Hindlimb muscle (tissue), 1 donor: ENCODE measurements at places on chromosomes 2 and 18. TPM values are rescaled to one million over a fixed set of nuclear protein-coding genes. Genes with fewer than 3 reads are reported as not detected.

RSAD2 gene
- 4.1 TPM for polyA plus RNA-seq

DNAJC5G gene
- 0.34 TPM for polyA plus RNA-seq

VIT gene
- polyA plus RNA-seq = 3.4 TPM

TTC27 gene
- 17.5 TPM for polyA plus RNA-seq

C1QL2 gene
- polyA plus RNA-seq = not detected

PTH2R gene
- polyA plus RNA-seq = 0.08 TPM

DSG1 gene
- polyA plus RNA-seq = 0.88 TPM

ARHGEF33 gene
- 1.6 TPM for polyA plus RNA-seq

CCDC102B gene
- polyA plus RNA-seq = 13.1 TPM

MARCO gene
- polyA plus RNA-seq = 1.4 TPM

HAUS1 gene
- polyA plus RNA-seq = 19.2 TPM

FBXO36 gene
- 2.1 TPM for polyA plus RNA-seq

SERPINB3 gene
- not detected for polyA plus RNA-seq

BCL11A gene
- 3.1 TPM for polyA plus RNA-seq

SLC9A4 gene
- not detected for polyA plus RNA-seq

ACKR3 gene
- 22.4 TPM for polyA plus RNA-seq

SERPINB8 gene
- 2.1 TPM for polyA plus RNA-seq

SPP2 gene
- polyA plus RNA-seq = not detected

ANKAR gene
- 5.6 TPM for polyA plus RNA-seq

LDLRAD4 gene
- 8.0 TPM for polyA plus RNA-seq

BOLL gene
- 3.0 TPM for polyA plus RNA-seq

IL1RL1 gene
- 0.41 TPM for polyA plus RNA-seq

CHRNA1 gene
- polyA plus RNA-seq = 128 TPM

CHRNG gene
- polyA plus RNA-seq = 167 TPM

DNMT3A gene
- 69.9 TPM for polyA plus RNA-seq

FAM110C gene
- polyA plus RNA-seq = 0.94 TPM

AGPS gene
- polyA plus RNA-seq = 27.5 TPM

TFCP2L1 gene
- 0.22 TPM for polyA plus RNA-seq

RNF152 gene
- polyA plus RNA-seq = 5.5 TPM

ABCG5 gene
- polyA plus RNA-seq = not detected

IKZF2 gene
- polyA plus RNA-seq = 4.2 TPM

CFAP221 gene
- 0.15 TPM for polyA plus RNA-seq

APLF gene
- 2.1 TPM for polyA plus RNA-seq

ST6GAL2 gene
- polyA plus RNA-seq = 3.6 TPM

POTEE gene
- not detected for polyA plus RNA-seq

SPATA3 gene
- not detected for polyA plus RNA-seq

MEX3C gene
- polyA plus RNA-seq = 23.0 TPM

SLC11A1 gene
- 1.7 TPM for polyA plus RNA-seq

COPS9 gene
- 92.4 TPM for polyA plus RNA-seq

C2orf78 gene
- not detected for polyA plus RNA-seq

NABP1 gene
- polyA plus RNA-seq = 16.0 TPM
